GM19239 (cell line): ENCODE measurements at places on chromosomes 1 and 21.
A peak's percentile ranks its signal among the peaks of the same experiment; 100 is the strongest.

GRCh38 chr1:2400950-2401649 lies 9.5 kb downstream of the RER1 start:
- no peak for DNase-seq

DNA sequence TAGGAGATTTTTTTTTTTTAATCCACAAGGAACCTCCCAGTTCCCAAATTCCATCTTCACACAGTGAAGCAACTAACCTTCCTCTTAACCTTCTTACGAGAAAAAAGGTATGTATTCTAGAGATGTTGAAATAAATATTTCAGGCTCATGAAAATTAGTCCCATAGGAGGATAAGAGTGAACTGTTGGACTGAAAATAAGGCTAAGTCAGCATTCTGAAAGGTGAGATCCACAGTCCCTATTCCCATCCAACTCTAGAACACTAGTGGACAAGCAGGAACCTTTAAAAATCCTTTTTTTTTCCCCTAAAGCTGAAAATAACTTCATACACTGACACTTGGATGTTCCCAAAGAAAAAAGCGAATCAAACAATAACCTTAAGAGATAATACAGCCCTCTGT lies 44.4 kb downstream of the FAF1 start:
- DNase-seq: no peak

DNA sequence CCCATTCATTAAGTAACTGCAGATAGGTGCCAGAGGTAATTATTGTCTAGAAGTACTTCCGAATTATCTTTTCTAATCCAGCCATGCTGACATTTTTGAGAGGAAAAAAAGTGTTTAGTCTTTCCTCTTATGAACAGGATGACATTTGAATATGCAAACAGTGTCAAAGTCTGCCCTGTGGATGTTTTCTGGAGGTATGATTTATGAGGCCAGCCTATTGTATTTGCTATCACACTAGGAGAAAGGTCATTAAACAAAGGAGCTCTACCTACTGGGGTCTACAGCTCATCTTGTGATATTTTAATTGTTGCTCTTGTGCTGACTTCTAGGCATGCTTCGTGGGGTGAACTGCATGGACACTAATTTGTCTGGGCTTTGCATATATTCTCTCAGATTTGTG lies 559.7 kb upstream of the CAMK1G start:
- no peak for DNase-seq

GRCh38 chr1:9784508-9785133 lies 39.1 kb downstream of the CLSTN1 start:
- DNase-seq: peak; percentile 44

DNA sequence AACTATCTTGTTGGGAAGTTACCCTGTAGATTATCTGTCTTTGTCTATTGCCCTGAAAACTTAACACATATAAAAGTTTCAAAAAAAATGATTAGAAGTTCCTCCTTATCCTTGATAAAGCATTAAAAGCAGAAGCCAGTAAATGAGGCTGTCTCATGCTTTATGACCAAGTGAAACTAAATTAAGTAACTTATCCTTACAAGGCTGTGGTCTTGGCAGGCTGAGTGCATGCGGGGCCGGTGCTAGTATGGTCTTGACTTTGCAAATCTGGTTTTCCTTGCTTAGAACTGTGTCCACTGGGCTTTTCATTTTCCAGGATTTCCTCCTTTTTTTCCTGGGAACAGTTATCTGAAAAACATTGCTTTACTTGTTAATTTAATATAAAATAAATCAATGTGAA lies 43.1 kb downstream of the PCNX2 start:
- DNase-seq: no peak

DNA sequence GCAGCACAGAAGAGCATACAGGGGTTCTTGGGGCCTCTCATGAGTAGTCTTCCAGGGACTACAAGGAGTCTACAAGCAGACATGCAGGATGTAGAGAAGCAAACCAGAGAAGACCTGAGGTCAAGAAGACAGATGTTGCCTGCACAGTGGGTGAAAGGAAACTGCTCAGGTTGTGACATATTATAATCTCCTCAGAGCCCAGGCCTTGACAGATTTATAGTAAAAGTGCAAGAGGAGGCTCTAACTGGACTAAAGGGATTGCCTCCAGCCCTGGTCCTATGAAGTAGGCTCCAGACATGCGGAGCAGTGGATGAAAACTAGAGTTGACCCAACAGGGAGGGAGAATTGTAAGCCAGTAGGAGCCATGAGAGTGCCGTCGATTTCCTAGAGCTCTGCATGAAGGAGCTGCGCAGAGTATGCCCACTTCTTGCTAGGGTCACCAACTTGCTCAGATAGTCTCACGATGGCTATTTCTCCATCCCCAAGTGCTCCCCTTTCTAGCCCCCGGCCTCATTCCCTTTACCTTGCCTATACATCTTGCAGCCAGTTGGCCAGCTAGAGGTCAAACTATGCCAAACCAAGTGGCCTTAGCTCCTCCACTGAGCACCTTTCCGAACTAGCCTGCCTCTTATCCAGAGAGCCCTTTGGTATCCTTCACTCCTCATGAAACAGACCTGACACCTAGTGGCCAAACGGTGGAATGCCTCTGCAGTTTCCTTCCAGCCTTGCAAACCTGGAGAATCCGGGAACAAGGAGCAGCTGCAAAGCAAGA lies 36.2 kb upstream of the IPO9 start:
- peak; percentile 71 for DNase-seq

GRCh38 chr1:1058921-1059493 lies 15.1 kb downstream of the RNF223 start:
- DNase-seq: peak; percentile 65
